ENCODE measurements at places on chromosomes 5 and 9.

DNA sequence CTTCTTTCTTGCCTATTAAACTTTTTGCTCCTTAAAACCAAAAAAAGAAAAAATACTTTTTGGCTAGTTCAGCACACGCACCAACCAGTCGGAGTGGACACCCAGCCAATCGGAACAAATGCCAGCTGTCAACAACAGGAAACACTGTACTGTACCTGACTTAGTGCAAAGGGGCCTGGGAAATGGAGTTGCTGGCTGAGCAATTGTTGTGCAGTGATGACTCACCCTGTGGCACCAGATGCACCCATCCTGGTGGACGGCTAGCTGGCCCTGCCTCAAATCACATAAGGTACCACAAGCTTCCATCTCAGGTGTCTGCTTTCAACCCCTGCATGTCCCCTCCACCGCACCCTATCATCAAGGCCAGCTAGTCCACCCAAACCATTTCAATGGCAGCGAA is 20.9 kb downstream of the FOXE1 start:
- DNase-seq, result no peak

DNA sequence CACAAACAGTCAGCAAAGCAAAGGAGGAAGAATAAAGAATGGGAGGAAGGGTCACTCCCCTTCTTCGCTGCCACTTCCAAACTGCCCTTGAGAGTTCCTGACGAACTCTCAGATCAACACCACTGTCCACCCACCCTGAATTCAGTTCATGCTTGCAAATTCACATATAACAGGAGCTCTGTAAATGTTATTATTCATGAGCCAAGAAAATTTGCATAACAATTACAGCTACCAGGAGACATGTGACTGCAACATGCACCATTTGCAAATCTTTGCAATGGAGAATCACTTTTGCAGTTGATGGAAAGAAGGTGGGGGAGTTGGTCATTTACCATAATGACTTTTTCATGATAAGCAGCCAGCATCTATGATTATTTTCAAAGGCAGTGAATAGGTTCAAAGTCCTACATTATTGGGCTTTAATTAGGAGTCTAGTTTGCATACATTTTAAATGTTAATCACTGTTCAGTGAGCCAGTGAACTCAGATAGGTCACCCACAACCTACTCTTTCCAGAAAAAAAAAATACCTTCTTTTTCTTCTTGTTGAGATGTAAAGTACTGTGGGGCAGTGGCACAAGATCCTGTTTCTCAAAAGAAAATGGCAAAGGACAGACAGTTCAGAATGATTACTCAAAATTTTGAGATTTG is 149.7 kb downstream of the CAAP1 start:
- no peak for DNase-seq

DNA sequence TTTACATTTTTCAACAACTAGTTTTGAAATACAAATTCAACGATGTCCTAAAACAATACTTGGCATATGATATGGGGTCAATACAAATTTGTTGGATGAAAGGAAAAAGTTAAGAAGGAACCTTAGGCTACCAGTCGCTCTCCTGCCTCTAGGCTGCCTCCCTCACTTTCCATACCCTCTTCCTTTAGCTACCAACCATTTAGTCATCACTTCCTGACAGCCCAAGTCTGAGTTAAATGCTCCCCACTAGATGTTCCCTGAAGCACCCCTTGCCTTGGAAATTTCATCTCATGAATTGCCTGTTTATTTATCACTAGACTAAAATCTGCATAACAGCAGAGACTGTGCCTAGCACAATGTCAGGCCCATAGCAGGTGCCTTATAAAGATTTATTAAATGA is 2.7 kb upstream of the LARS1 start:
- DNase-seq, result no peak

DNA sequence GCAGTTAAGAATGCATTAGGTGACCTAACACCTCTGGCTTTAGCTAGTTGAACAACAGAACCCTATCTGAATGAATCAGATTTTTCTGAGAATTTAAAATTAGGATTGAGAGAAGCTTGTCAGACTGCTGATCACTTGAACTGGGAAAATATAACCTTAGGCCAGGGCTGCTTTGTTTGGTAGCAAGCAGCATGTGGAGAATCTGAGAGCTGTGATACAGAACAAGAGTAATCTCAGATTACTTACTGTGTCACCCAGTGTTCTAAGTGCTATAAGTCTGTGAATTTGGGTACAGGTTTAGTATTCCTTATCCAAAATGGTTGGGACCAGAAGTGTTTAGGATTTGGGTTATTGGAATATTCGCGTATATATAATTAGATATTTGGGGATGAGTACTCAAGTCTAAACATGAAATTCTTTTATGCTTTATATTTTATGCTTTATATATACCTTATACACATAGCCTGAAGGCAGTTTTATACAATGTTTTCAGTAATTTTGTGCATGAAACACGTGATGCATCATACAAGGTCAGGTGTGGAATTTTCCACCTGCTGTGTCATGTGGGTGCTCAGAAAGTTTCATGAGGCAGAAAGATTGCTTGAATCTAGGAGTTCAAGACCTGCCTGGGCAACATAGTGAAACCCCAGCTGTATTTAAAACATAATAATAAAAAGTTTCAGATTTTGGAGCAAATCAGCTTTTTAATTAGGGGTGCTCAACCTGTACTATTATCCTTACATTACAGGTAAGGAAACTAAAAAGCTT is 8.3 kb upstream of the CHD1 start:
- no peak for DNase-seq

DNA sequence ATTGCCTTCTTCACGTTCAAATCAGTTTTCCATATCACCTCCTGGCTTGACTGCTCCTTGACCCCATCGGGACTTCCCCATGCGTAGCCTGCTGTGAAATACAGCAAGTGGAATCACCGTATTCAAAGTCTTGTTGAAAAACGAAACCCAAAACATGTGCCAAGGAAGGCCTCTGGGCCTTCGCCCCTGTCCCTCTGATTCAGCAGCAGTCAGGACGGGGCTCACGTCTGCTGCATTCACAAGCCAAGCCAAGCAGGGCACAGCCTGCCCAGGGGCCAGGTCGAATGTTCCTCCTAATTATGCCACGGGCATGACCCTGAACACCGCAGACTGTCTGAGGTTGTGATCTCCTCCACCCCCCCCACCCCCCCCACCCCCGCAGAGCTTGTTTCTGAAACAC is 960 bp upstream of the CTNND2 start:
- no peak for DNase-seq

- DNase-seq, result no peak
These were observed 88.3 kb downstream of the SLC38A9 start for GRCh38 chr5:55623789-55624188.

GRCh38 chr9:28206280-28206679 is 633.0 kb upstream of the C9orf72 start:
- no peak for DNase-seq

GRCh38 chr9:69817202-69817601 is 3.4 kb upstream of the CFAP95 start:
- no peak for DNase-seq

GRCh38 chr5:32780508-32780919 is 69.4 kb downstream of the NPR3 start:
- no peak for DNase-seq

- no peak for DNase-seq
These were observed 758 bp upstream of the PDCD1LG2 start for GRCh38 chr9:5509573-5509972.

- DNase-seq, result no peak
These were observed 10.7 kb downstream of the TNFAIP8 start for GRCh38 chr5:119366540-119366881.

Data from activated CD4-positive, alpha-beta memory T cell treated with anti-CD3 and anti-CD28 coated beads, Interleukin-2, amount 10 ng/mL, durations not matched to agents 7 days and 5 days (primary cell).